ENCODE measurements at places on chromosomes 1 and 21. TPM values are rescaled to one million over a fixed set of nuclear protein-coding genes. Genes with fewer than 3 reads are reported as not detected.

The FCN3 gene
- total RNA-seq, result not detected

The GJC2 gene
- total RNA-seq, result 0.55 TPM

The PRPF38B gene
- 46.4 TPM for total RNA-seq

The MAP10 gene
- 3.5 TPM for total RNA-seq

The ECE1 gene
- total RNA-seq, result 37.1 TPM

The CHI3L1 gene
- not detected for total RNA-seq

The TOMM20 gene
- total RNA-seq, result 151 TPM

The TSTD1 gene
- total RNA-seq, result 60.9 TPM

The RBM11 gene
- 3.9 TPM for total RNA-seq

The IQCC gene
- total RNA-seq, result 4.3 TPM

The COG2 gene
- total RNA-seq, result 36.7 TPM

The HES3 gene
- total RNA-seq, result 67.9 TPM

The SYCP1 gene
- total RNA-seq, result 0.44 TPM

The PGBD5 gene
- 18.4 TPM for total RNA-seq

The PANK4 gene
- total RNA-seq, result 29.7 TPM

The LENEP gene
- 1.3 TPM for total RNA-seq

The ZNF593OS gene
- total RNA-seq, result not detected

The DNASE2B gene
- total RNA-seq, result not detected

The FAM163A gene
- 0.13 TPM for total RNA-seq

The SLC6A17 gene
- 0.28 TPM for total RNA-seq

The TTC34 gene
- total RNA-seq, result 0.50 TPM

The DISP3 gene
- 4.6 TPM for total RNA-seq

The OR2M3 gene
- not detected for total RNA-seq

The ST6GALNAC3 gene
- total RNA-seq, result 19.0 TPM
